ENCODE measurements at places on chromosomes 6 and 20.

DNA sequence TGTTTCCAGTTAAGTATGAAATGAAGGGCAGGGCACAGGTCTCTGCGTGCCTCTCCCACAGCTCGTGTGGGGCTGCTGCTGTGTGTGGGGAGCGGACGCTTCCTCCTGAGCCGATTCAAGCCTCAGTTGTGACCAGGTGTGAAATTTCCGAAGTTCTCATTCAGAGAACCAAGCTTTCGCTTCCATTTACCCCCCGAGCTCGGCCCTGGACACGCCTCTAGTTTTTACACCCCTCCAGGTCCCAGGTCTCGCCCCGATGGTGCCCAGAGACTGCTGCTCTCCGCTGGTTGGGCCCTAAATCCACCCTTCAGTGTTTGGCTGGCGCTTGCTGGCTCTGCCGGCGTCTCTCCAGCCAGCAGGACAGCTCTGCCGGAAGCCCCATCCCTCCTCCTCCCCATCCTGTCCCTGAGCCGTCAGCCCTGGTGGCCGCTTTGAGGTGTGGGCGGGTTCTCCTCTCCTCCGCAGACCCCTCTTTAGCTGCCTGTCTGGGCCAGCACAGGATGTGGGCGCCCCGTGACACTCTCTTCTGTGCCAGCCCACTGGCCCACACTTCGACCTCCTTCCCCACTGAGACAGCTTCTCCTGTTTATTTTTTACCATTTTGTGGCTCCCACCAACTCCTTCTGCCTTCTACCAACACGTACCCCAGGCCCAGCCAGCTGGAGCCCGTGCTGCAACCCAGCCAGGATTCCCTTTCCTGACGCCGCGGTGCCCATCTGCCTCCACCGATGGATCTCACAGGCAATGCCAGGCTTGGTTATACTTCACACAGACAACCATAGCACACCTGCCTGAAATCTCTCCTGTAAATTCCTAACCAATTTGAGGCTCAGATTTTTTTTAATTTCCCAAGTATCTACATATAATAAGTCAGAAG, 142.8 kb downstream of the DLL1 start:
- no peak for DNase-seq

DNA sequence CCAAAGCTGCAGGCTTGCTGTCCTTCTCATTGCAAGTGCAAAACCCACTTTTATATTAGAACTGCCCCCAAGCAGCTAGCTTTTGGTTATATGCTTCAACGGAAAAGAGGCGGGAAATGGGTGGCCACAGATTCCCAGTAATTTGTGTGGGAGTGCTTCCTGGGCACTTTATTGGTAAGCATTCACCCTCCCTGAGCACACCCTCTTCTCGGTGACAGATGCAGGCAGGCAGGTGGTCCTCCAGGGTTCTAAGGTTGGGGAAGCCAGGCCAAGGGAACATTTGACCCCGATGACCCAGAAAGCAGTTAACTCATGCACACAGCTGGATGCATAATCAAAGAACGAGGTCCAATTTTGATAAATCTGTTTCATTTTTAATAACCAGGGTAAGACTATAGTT, 29.1 kb downstream of the PRDM1 start:
- no peak for DNase-seq

GRCh38 chr6:122995921-122996793, at the start of gene CLVS2:
CLVS2 (plus strand) TSS chr6:122996235; CDS start chr6:122997778, 1,543 bp downstream.
- DNase-seq: peak; percentile 50

DNA sequence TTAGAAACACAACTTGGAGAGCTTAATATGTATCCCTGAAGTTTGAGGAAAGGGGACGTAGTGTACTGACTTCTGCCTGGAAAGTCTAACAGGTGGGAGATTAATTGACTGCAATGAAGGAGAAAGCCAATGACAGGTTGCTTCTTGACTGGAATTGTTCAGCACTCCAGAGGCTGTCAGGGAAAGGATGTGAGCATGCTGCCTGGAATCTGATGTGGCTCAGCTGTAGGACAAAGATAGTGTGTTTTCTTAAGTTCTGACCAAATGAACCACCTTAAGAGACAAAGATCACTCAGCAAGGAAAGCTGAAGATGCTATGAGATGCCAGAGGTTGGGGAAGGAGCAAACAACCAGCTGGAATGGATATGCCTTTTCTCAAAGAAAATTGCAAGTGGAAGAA, 185.8 kb downstream of the PHF3 start:
- DNase-seq: no peak

- DNase-seq: no peak
These were observed 10.0 kb upstream of the PACSIN1 start for GRCh38 chr6:34455831-34456230.
